ENCODE measurements at places on chromosomes 2 and 18.
A peak's percentile ranks its signal among the peaks of the same experiment; 100 is the strongest.

GRCh38 chr2:232530626-232531260 lies 4.8 kb downstream of the CHRND start:
- DNase-seq: no peak

- DNase-seq: no peak
Measured at GRCh38 chr2:119476301-119477112, 44.9 kb downstream of the TMEM37 start.

DNA sequence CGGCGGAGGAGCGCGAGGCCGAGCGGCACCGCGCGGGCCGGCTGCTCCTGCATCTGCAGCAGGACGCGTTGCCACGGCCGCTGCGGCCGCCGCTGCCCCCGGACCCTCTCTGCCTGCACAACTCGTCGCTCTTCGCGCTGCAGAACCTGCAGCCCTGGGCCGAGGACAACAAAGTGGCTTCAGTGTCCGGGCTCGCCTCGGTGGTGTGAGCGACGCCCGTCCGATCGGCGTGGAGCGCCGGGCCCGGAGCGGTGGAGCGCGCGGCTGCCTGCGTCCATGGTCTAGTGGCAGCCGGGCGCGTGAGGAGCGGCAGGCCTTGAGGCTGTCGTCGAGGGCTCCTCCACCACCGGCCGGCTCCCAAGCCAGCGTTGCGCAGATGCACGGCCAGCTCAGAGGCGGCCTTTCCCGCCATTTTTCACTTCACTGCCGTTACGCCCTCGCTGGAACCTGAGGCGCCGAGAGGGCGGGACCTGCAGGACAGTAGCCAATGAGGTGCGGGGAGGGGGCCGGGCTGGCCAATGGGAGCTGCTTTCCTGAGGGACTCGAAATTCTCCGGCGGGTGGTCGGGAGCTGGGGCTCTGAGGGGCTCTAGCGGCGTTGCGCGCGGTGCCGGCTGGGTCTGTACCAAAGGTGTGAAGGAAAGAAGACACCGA lies 1.9 kb downstream of the TLX2 start:
- DNase-seq: no peak

- no peak for DNase-seq
Measured at GRCh38 chr2:224008702-224009261, 30.3 kb downstream of the SERPINE2 start.

DNA sequence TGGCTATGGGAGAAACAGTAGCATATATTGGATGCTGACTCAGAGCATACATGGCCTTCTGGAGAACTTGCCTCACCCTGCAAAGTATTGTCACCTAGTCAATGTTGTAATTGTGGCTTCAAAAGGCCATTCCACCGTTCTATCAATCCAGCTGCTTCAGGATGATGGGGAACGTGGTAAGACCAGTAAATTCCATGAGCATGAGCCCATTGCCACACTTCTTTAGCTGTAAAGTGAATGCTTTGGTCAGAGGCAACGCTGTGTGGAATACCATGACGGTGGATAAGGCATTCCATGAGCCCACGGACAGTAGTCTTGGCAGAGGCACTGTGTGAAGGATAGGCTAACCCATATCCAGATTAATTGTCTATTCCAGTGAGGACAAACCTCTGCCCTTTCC lies 1300.1 kb upstream of the ACVR2A start:
- DNase-seq: no peak

GRCh38 chr2:177261116-177262060 lies 3.1 kb downstream of the NFE2L2 start:
- no peak for DNase-seq

DNA sequence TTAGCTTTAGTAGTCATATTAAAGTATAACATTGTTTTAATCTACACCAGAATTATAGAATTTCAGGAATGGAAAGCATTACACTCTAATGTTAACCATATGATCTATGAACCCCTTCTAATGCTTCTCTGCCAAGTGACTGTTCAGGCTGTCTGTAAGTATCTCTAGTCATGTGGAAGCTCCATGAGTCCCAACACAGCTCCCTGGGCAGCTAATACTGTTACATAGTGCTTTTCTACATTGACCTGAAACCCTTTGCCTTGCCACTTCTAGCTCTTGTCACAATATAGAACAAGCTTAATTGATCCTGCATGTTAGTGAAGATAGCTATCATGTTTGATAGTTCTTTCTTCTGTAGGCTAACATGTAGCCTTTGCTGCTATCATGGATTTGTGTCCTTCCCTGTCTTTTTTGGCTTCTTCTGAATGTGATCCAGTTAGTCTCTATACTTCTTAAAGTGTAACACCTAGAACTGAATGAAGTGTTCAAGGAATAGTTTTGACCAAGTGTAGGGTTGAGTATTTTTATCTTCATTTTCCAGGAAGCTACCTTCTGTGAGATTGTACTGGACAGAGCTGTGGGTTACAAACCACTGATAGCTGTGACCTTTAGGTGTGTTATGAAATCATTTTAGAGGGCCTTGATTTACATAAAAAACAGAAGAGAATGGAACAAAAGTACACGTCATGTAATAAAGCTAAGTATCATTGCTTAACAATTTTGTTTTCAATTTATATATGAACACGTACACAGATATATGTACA lies 23.7 kb downstream of the BABAM2 start:
- DNase-seq: no peak

DNA sequence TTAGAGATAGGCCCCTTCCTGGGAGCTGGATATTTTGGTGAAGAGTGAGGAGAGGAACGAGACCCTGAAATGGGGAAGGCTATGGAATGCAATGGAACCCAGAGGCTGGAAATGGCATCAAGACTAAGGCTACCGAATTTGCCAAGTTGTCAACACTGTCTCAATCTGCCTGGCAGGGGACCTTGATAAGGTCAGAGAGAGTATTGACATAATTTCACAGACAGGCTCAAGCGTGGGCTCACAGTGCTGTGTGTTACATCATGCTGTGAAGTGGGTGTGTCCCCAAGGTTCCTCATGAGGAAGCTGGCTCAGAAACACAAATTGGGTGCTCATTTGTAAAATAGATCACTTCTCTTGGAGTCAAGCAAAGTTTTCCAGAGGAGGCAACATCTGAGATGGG lies 51.8 kb upstream of the CYRIA start:
- DNase-seq: no peak

- no peak for DNase-seq
Measured at GRCh38 chr2:202881570-202881969, 10.0 kb upstream of the ICA1L start.

DNA sequence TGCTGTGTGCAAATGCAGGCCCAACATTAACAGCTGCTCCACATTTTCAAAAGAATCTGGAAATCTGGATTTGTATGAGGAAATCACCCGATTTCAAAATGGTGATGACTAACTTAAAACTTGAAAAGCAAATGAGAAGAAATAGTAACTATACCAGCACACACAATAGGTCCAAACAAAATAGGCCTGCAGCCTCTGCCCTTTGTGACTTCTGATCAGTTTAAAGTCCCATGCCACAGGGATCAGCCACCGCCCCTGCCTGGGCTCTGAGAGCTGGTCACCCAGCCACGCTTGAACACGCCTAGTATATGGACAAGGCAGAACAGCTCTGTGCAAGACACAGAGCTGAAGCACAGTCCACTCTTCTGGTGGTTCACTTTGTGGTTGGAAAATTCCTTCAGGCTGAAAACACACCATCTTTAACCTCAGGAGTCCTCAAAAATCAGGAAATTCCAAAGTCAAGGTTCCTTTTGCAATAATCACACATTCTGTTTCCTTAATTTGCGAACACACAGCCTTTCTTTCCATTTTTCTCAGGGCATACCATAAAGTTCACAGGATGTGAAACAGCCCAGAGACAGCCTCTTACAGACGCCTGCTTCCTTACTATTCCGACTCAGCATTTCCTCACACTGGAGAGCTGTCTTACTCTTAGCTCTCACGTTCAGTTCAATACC lies 150.1 kb upstream of the RIOK3 start:
- DNase-seq: peak; percentile 95

DNA sequence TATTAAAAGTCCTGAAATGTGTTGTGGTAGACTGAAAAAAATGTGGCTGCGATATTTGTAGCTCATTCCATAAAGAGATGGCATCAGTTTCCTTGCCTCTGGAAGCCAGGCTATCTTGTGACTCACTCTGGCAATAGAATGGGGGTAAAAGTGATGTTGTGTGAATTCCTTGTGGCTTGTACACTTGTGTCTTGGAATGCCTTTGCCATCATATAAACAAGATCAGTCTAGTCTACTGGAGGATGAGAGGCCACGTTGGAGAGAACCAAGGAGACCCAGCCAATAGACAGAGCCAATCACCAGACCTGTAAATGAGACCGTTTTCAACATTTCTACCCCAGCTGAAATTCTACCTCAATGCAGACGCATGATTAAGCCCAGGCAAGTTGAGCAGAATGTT lies 254.1 kb downstream of the TRIB2 start:
- DNase-seq: no peak

GRCh38 chr2:191020221-191020741 lies 6.3 kb upstream of the STAT1 start:
- DNase-seq: no peak

DNA sequence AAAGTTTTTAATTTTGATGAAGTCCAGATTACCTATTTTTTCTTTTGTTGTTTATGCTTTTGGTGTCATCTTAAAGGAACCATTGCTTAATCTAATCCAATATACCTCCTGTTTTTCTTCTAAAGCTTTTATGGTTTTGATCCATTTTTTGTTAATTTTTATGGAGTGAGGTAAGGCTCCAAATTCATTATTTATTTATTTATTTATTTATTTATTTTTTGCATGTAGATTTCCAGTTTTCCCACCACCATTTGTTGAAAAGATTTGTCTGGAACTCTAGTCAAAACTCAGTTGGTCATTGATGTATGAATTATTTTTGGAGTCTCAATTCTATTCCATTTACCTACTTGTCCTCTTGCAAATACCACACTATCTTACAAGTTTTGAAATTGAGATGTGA lies 99.4 kb upstream of the RBMS1 start:
- no peak for DNase-seq

- no peak for DNase-seq
Measured at GRCh38 chr18:53677480-53677879, 547.0 kb downstream of the MBD2 start.

DNA sequence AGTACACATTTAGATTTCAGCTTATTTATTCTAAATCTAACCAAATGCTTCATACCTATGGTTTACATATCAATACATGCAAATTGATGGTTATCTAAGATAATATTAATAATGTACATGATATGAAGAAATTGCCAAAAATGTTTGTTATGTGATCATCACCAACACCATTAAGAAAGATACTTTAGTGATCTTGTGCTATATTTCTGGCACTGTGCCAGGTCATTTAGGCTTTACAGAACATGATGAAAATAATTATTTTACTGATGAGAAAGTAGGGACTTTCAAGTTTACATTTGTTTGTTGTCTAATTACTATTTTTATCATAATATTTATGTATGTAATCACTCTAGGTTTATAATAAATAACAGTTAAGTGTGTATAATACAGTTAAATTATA lies 158.3 kb downstream of the GULP1 start:
- no peak for DNase-seq

DNA sequence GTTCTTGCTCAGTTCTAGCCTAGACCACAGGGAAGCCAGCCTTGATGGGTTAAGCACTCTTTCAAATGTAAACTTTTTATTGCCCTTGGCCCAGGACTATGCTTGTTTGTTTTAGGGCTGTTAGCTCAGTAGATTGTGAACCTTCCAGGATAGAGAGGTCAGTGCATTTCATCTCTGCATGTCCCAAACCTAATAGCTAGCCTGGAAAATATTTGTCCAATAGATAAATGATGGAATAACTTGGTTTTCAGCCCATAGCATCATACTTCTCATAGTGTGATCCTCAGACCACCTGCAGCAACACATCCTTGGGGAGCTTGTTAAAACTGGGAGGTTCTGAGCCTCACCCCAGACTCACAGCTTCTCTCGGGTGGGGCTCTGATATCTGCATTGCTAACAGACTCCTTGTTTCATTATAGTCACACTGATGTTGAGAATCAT lies 59.8 kb downstream of the TRIB2 start:
- no peak for DNase-seq

DNA sequence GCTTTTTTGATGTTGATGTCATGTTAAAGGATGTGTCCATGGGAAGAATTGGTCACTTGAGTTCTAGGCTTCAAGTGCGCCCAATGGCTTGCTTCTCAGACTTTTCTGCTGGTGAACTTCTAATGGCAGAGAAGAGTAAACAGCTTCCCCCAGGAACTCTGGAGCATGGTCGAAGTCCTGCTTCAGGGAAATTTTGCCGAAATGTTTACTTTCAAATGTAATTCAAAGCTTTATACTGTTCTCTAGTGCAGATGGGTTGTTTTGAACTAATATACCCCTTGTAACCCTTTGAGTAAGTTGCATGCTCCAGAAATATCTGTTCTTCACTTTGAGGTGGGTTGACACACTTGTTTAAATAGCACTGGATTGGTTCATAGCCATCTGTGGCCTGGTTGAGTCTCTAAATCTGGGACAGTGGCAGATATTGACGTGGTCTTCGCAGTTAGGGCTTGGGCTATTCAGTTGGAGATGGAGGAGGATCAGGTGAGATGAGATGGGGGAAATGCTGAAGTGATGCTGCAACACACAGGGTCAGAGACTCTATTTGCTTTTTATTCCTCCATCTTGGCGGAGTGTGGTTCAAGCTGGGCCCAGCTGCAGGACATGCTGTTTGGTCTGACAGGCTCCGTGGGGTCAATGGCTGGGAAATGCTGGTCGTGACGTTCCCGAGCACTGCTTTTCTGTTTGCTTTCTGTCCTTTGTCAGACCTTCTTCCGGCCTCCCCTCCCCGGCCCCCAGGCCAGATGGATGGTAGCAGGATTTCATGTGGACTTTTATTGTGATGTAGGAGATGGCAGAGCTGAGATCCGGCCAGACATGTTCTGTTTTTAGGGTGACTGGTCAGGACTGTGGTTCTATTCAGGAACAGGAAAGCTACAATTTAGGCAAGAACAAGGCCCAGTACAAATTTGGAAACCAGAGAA lies 35.9 kb downstream of the MYO1B start:
- DNase-seq: no peak

GRCh38 chr2:30336978-30337841 lies 105.9 kb downstream of the LBH start:
- no peak for DNase-seq

DNA sequence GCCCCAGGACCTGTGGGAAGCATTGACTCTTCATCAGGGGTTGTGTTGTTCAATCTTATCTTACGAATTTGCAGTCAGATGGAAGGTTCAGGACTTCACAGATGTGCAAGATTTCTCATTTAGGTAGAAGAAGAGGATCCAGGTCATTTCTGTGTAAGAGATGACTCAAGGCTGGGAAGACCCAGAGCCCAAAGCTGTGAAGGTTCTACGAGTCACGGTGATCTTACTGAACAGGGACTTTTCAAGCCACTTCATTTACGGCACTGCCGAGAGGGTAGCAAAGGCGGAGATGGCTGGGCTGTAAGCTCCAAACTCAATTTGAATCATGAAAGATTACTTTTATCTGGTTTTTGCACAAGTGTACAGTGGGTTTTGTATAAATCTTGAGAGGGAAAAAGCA lies 228.0 kb upstream of the MEX3C start:
- DNase-seq: no peak

GRCh38 chr2:224671731-224672130 lies 44.4 kb downstream of the CCDC195 start:
- no peak for DNase-seq

GRCh38 chr2:146821836-146822316 lies 1023.0 kb upstream of the ACVR2A start:
- peak; percentile 65 for DNase-seq

GRCh38 chr2:219133976-219134375 lies 26.6 kb downstream of the NHEJ1 start:
- no peak for DNase-seq
